ENCODE measurements at places on chromosomes 13 and 19.

DNA sequence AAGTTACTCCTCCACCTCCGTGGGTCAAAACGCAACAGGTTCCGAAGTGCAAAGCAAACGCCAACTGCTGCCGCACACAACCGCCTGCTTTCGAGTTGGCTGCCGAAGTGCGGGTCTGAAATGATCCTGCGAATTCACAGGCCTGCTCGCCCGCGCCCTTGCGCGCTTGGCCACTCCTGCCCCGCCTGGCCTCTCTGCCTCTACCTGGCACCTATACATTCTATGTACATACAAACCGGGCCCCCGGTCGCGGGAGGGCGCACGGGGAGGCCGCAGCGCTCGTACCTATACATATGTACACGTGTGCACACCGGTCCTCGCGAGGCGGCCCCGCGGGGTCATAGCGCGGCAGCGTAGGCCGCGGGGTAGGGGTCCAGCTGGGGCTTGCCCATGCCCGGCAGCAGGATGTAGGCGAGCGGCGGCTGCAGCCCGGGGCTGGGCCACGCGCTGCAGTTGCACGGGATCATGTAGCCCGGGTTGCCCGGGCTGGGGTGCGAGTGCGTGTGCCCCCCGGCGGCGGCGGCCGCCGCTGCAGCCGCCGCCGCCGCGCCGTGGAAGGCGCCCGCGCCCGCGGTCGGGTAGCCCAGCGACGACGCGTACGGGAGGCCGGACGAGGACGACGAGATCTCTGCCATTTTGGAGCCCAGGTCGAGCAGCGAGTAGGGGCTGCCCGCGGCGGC is 1.3 kb downstream of the SOX21 start:
- peak; percentile 63 for DNase-seq

DNA sequence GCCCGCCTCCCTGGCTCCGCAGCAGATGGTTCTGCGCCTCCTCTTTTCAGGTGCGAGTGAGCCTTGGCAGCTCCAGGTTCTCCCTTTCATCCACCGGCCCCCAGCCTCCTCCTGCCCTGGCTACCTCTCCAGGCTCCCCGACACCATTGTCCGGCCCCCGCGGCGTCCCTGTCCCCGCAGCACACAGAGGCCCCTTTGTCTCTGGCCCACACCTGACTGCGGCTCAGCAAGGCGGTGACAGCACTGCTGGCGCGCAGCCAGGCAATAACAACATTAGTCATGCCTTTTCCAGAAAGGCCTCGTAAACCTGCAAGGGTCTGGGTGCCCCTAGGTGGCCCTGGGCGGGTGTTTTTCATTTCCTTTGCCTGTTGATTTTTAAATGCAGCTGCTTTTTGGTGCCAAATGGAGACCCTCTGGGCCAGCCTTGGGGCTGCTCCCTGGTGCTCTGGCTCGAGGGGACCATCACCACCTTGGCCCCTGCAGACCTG is 73.2 kb upstream of the MEDAG start:
- DNase-seq, result peak; percentile 79

DNA sequence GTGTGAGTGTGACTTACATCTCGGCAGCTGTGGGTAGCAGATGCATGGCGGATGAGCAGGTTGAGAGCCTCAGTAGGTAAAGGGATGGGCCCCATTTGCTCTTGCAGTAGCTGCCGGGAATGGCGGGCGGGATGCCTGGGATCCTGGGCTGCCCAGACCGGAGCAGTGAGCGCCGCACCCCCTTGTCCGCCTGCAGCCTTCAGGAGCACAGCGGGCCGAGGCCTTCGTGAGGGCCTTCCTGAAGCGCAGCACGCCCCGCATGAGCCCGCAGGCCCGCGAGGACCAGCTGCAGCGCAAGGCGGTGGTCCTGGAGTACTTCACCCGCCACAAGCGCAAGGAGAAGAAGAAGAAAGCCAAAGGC is 4.1 kb downstream of the POP4 start:
- peak; percentile 54 for DNase-seq

DNA sequence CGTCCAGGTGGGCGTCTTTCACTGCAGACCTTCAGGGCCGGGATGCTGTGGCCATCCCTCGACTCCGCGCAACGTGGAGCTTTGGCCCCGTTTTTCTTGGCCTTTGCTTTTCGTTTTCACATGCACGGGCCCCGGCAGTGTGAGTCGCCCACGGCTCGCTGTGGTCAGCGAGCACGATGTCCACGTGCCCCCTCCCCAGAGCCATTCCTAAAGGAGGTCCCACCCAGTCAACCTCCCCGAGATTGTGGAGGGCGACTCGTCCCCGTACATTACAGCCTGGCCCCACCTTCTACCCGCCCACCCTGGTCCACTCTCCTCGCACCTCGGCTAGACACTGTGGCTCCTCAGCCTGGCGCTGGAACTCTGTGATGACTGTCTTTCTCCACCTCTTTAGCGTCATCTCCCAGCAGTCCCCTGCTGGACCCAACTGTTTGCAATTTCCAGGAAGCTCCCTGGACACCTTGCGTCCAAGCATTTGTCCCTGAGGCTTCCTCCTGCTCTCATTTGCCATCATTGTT is 405 bp downstream of the ZNF446 start:
- no peak for DNase-seq

- peak; percentile 85 for DNase-seq
These were observed 674 bp downstream of the BRD4 start for GRCh38 chr19:15331419-15332310.

DNA sequence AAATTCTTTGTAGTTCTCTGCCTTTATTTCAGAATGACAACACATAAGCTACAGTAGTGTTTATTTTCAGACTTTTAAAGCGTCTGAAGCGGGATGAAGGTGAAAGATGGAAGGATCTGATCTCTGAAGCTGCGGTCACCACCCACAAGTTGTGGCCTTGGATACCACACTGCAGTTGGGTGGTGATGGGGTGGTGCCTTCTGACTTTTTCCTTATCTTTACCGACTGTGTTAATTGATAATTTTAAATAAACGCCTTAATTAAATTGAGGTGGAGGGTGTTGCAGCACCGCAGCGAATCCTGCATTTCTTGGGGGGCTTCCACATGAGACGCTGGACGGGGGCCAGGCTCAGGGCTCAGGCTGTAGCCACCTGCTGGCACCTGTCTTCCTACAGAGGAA is 1.3 kb downstream of the TFDP1 start:
- peak; percentile 22 for DNase-seq

- DNase-seq, result no peak
These were observed 52.2 kb downstream of the TEX26 start for GRCh38 chr13:30984620-30985019.

DNA sequence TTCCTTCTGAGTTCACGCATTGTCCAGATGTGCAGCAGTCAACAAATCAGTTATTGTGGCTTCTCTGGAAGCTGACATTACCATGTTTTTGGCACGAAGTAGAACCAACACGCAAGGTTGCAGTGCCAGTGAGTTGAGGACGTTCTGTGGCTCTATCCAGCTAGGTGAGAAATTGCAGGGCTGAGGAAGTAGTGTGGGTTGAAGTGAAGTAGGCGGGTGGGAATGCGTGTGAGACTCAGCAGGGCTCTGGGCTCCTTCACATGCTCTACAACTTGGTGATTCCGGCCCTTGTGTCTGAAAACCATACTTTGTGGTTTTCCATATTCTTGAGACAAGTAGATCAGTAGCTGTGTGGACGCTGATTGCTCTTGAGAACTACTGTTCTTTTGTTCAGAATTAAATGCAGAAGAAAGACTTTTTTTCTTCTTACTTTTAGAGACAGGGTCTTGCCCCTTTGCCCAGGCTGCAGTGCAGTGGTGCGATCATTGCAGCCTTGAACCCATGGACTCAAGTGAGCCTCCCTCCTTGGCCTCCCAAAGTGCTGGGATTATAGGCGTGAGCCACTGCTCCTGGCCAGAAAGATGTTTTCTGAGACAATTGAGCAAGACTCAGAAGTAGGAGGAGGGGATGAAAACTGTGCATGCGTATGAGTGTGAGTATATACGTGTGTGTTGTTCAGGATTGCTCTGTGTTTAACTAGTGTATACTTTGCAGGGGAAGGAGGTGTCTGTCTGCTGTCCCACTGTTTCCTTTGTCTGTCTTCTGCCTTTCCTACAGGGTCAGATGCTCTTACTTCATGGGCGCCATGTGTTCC is 46.2 kb downstream of the GATAD2A start:
- no peak for DNase-seq

DNA sequence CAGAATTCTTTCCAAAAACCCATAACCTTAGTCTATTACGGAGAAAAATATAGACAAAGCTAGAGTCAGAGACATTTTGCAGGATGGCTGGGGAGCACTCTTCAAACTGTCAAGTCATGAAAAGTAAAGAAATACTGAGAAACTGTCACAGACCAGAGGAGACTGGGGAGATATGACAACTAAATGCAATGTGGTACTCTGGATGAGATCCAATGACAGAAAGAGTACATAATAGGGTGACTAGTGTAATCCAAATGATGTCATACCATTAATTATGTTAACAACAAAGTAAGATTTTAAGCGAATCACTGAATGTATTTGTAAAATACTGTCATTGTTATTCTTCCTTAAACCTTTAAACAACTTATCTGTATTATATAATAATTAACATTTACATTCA is 393.8 kb downstream of the LIG4 start:
- DNase-seq, result no peak

GRCh38 chr13:75725736-75726135 is 89.6 kb downstream of the LMO7 start:
- DNase-seq, result no peak

DNA sequence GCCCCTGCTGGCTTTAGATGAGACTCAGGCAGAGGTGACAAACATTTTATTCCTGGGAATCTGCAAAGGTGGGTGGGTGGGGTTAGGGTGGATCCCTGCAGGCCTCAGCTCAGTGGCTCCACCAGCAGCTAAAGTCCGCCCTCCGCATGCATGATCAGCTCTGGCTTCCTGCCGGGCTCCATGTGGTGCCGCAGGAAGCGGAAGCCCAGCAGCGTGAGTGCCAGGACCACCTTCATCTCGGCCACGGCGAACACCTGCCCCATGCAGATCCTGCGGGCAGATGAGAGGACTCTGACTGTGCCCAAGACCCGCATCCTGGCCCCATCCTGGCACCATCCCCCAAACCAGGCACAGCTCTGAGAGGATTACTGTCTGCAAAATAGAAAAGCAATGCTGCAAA is 26.3 kb downstream of the CYP4F2 start:
- no peak for DNase-seq

DNA sequence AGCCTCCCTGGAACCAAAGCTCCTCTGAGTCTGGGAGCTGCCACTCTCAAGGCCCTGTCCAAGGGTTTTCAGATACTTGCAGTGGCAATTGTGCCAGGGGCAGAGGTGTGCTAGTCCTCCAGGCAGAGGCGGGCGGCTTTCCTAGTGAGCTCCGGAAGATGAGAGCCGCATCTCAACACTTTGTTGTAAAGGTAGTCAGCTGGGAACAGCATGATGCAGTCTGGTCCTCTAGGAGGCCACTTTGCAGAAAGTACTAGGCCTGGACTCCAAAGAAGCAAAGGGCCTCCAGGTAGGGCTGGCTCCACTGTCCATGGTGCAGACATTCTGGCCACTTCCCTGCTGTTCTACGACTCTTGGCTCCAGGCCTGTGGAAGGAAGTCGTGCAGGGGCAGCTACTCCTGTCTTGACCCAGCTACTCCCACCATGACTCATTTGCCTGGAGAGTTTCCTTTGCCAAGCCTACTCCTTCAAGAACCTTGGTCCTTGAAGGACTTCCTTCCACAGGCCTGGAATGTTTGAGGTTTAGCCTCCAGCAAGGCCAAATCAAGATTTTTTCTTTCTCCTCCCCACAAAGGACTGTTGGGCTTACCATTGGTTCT is 9.9 kb upstream of the ZNF536 start:
- no peak for DNase-seq

DNA sequence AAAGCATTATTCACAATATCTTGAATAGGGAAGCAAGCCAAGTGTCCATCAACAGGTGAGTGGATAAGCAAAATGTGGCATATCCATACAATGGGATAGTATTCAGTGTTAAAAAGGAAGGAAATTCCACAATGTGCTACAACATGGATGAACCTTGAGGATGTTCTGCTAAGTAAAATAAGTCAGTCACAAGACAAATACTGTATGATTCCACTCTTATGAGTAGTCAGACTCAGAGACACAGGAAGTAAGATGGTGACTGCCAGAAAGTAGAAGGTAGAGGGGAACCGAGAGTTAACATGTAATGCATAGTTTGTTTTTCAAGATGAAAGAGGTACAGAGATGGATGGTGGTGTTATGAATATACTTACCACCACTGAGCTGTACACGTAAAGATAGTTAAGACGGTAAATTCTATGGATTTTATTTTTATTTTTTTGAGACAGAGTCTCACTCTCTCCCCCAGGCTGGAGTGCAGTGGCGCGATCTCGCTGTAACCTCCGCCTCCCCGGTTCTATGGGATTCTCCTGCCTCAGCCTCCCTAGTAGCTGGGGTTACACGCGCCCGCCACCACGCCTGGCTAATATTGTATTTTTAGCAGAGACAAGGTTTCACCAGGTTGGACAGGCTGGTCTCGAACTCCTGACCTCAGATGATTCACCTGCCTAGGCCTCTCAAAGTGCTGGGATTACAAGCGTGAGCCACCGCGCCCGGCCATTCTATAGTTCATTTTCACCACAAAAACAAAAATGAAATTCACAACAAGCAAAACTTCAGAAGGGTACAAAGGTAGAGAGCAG is 1.0 kb upstream of the CHAMP1 start:
- DNase-seq, result no peak

DNA sequence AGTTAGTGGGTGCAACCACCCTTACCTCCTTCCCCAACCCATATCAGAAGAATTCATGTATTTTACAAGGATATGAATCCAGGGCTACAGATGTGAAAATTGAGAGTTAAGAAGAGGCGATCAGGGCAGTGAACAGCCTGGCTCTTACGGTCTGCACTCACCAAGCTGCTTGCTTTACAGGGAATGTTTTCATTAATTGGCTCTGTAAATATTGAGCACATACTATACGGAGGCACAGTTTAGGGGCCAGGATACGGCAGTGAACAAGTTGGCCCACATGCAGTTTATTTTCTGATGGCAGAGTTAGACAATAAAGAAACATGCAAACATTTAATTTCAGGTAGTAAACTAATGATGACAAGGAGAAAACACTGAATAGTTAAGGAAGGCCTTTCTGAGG is 6.4 kb downstream of the POLR1D start:
- no peak for DNase-seq

- DNase-seq, result no peak
These were observed 780 bp upstream of the TSPAN16 start for GRCh38 chr19:11295180-11295579.

DNA sequence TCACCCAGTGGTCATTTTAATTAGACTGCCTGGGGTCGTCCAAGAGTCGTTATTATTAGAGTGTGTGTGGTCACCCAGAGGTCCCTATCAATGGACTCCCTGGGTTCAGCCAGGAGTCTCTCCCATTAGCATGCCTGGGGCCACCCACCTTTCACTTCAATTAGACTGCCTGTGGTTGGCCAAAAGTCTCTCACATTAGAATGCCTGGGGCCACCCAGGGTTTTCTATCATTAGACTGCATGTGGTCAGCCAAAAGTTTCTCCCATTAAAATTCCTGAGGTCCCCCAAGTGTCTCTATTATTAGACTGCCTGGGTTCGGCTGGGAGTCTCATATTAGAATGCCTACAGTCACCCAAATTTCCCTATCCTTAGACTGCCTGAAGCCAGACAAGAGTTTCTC is 1472.6 kb downstream of the UQCRFS1 start:
- no peak for DNase-seq

- peak; percentile 78 for DNase-seq
These were observed at the start of gene KLC3 for GRCh38 chr19:45340232-45340898. TSS of gene KLC3 (plus strand) at chr19:45340750. CDS start at chr19:45345542, 4,792 bp downstream.
